ENCODE measurements at places on chromosomes 5 and 9.

GRCh38 chr5:8241076-8241475, 372.1 kb downstream of the MTRR start:
- no peak for DNase-seq

DNA sequence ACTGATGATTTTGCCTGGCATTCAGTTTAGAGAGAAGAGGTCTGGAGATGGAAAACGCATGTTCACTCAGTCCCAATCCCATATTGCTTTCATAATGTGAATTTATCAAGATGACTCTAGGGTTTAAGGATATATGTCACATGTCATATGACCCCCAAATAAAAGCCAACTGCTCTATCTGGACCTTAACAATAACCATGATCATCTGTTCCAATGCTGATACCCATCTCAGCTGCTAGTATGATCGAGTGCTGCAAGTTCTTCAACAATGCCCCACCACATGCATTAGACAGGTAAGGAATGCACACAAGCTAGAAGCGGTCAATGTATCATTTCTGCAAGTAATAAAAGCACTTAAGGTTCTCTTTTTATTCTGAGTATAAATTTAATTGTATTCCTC, 91.8 kb downstream of the OXCT1 start:
- DNase-seq, result no peak

GRCh38 chr9:85223506-85224125, 518.1 kb downstream of the AGTPBP1 start:
- DNase-seq, result no peak

DNA sequence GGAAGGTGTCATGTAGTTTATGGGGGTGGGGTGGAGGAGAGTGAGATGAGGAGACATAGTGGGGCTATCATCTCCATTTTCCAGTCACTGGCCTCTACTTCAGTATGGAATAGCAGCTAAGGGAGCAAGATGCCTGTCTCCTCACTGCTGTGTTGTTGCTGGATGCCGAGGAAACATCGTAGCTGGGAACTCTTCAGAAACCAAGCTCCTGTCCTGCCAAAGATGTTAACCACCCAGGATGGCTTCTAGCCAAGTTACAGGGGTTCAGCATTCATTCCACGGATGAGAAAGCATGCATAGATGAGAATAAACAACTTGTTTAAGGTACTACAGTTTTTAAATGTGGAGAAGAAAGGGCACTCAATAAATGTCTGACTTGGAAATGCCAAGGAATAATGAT, 226.5 kb downstream of the ASTN2 start:
- no peak for DNase-seq

GRCh38 chr5:111252799-111253545, 28.8 kb downstream of the CAMK4 start:
- DNase-seq, result no peak

DNA sequence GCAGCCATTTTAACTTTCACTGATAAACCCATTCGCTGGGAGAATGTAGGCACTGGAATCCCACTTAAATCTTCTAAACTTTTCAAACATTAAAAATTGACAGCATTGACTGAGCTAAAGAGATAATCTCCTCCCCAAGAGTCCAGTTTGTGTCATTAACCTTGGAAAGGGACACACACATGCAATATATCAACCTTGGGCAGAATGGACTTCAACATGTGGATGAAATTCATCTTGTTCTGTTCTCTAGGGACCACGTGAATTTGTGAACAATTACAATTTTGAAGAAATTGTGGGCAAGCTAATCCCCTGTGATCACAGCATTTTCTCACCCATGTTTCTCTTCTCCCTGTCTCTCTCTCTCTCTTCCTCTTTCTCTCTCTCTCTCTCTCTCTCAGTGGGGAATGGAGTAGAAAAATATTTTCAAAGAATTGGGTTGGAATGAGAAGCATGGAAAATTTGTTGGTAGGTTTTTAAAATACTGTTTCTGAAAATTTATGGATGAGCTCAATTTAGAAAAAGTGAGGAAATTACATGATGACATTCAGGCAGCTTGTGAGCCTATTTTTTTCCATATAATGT, 553.7 kb downstream of the EBF1 start:
- DNase-seq, result no peak

DNA sequence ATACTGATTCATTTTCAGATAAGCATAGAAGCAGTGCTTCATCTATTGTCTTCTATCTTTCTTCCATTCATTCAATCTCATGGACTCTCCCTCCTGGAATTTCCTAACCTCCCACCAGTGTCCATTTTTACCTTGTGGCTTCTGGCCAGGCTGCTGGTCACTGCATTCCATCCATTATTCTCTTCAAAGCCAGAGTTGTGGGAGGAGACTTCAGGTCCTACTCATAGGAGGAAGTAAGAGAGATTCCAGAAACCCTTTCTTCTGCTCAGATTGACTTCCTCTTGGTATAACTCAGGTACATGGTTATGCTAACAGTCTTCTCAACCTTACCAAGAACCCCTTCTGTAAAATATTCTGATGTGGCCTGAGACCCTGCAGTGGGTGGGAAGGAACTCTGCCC, 153.3 kb upstream of the SLC12A2 start:
- DNase-seq, result no peak

DNA sequence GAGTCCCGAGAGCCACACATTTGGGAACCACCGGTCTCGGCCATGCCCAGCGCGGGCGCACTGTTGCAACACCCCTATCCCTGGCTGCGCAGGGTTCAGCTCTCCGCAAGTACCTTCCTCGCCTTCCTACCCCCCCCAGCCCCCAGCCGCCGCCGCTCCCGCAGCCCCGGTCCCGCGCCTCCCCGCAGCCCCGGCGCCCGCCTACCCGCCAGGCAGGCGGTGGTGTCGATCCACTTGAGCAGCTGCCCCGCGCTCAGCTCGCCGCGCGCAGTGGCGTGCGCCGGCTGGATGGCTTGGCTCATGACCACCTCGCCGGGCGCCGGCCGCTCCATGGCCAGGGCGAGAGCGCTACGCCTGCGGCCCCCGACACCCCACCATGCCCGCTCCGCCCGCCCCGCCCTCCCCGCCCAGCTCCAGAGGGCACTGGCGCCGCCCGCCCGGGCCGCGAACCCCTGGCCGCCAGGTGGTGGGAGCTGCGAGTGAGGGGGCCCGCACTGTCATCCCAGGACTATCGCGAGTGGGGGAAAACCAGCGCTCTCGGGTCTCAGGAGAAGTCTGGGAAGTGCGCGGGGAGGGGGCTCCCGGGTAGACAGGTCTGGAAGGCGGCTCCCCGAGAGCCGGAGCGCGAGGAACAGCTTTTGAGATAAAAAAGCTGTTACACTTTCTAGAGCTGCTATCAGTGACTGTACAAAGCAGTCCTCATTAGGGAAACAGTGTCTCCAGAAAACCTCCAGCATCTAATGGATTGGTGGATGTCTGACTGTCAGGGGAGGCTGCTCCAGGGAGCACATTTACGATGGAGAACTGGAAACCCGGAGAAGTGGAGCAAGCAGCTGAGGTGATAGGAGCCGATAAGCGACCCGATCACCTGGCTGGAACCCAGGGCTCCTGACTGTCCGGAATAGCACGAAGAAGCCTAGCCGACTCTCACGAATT, at the start of gene ACOT12:
Gene ACOT12 (minus strand): TSS at position 352 of the 936 bp plus-strand sequence. CDS start 20 bp downstream, at position 332.
- peak; percentile 39 for DNase-seq

DNA sequence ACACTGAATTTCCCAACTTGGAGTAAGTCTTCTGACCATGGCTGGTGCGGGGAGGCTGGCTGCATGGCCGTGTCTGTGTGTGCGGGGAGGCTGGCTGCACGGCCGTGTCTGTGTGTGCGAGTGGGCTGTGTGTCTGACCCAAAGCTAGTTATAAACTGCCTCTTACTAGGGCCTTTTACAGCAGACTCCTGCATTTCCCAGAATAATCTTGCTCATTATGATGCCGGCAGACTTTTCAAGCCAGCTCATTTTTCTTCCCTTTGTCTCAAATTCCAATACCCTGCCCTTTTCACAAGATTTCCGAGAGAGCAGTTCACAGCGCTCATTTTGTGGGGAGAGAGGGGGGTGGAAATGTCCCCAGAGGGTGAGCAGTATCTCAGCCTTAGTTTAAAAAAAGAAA, 470.7 kb upstream of the BRINP1 start:
- DNase-seq, result no peak

GRCh38 chr9:134592018-134592818, 49.4 kb upstream of the COL5A1 start:
- no peak for DNase-seq

DNA sequence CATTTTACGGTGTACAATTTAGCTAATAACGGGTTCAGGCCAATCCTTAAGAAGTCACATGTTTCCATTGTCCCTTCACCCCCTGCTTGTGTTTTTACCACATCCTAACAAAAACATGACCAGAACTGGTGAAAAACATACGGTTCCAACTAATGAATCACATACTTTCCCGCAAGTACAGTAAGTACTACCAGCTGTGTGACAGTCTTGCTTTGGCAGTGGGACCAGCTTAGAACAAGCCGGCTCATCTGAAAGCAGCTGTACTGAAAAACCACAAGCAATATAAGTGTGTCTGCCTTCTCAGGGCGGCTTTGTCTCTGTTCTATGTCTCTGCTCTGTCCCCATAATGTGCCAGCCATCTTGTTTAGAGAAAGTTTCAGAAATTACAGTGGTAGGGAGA, 242.5 kb downstream of the BNC2 start:
- no peak for DNase-seq

Data from heart left ventricle (tissue), 16 donors.